H7 (cell line): ENCODE measurements at places on chromosomes 4 and X. TPM values are rescaled to one million over a fixed set of nuclear protein-coding genes. Genes with fewer than 3 reads are reported as not detected.

SAGE1 gene
- 0.03 and 0.33 TPM in 2 replicates for total RNA-seq

CYBB gene
- 0.14 TPM in 1 of 2 replicates, not detected in the other for total RNA-seq

FMR1NB gene
- total RNA-seq: not detected in 2 replicates

ENOX2 gene
- total RNA-seq: 17.5 and 21.3 TPM in 2 replicates

PRDM8 gene
- total RNA-seq: 0.07 TPM in 1 of 2 replicates, not detected in the other

CXCL3 gene
- total RNA-seq: 0.14 and 0.37 TPM in 2 replicates

FAM47A gene
- total RNA-seq: not detected in 2 replicates

ZNF275 gene
- total RNA-seq: 5.1 and 6.9 TPM in 2 replicates
